Kasumi-1 (cell line): ENCODE measurements at places on chromosomes 11 and 22.

GRCh38 chr11:128755564-128755963 is 61.7 kb downstream of the FLI1 start:
- no peak for DNase-seq

DNA sequence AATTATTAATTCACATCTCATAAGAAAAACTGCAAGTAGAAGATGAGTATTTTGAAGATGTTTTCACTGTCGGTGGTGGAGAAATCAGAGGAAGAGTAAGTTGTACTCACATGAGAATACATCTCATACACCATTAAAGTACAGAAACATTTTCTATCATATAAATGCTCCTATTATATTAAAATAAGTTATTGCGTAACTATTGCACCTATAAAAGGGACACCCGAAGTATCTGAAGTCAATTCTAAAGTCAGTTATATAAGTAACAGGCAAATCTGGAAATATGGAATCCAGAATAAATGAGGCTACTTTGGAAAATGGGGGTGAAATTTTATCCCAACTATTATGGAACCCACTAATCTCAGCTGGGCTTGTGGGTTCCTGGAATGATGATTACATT is 103.3 kb downstream of the FAM76B start:
- DNase-seq = no peak

DNA sequence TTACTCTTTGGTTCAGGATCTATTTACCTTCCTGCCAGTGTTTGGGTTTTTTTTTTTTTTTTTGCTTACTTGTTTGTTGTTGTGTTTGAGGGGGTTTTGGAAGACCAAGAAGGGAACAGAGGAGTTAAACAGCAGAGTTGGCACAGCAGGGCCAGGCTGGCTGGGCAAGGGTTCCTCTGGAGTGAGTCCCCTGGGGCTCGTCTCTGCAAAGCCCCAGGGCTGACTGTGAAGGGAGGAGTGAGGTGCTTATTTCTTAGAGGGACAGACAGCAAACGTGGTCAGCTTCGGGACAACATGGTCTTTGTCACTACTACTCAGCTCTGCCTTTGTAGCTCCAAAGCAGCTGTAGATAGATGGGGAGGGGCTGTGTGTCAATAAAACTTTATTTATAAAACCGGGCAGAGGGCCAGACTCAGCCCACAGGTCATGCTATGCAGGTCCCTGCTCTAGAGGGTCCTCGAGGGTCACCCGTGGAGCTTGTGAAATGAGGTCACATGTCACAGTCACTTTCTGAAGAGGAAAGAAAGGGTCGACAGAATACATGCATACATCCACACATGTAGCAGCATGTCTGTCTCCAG is 1404.7 kb downstream of the BRD1 start:
- no peak for DNase-seq

DNA sequence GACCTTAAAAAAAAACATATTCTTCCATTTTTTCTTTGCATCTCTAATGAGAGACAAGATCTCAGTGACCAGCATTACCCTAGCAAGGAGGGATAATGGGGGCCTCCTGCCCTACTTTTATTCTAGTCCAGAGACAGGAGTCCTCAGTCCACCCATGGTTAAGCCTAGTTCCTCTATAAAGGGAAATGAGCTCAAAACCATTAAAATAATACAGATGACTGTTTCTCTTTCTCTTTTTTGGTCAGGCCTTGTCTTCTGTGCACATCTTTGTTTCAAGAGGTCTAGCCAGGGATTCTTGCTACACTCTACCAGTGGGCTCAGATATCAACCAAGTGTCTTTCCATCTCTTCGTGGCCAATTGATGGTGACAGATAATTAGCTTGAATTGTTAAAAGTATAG is 73.1 kb downstream of the MPPED2 start:
- no peak for DNase-seq

GRCh38 chr11:112579282-112579681 is 318.6 kb upstream of the PLET1 start:
- DNase-seq = no peak

- no peak for DNase-seq
These were observed 473.8 kb upstream of the API5 start for GRCh38 chr11:42837994-42838393.

GRCh38 chr11:27672836-27673464 is 27.3 kb downstream of the BDNF start:
- no peak for DNase-seq

DNA sequence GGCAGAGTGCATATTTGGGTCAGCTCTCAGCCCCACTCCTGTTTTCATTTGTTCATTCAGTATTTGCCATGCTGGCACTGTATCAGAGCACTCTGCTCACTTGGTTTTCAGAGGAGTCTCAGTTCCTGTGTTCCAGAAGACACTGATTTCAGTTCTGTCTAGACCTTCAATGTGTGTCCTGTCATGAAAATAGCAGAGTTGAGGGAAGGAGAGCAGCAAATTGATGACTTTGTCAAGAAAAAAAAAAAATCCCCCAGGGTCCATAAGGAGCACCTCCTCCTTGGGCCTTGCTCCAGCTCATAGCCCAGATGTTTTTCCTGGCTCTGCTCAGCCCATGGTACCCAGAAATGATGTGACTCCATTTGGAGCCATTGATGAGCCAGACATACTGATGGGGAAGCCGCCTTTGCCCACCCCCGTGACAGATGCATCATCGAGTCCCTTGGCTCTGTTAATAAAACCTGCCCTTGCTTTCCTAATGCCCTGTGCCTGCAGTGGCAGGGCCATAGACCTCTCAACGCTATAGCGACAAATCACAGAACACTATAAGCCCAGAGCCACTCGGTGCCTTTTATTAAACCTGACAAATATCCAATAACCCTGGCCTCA is 107.0 kb downstream of the PKNOX2 start:
- DNase-seq = no peak

- DNase-seq = peak; percentile 27
These were observed 650 bp upstream of the NUP50 start for GRCh38 chr22:45163099-45163450.

DNA sequence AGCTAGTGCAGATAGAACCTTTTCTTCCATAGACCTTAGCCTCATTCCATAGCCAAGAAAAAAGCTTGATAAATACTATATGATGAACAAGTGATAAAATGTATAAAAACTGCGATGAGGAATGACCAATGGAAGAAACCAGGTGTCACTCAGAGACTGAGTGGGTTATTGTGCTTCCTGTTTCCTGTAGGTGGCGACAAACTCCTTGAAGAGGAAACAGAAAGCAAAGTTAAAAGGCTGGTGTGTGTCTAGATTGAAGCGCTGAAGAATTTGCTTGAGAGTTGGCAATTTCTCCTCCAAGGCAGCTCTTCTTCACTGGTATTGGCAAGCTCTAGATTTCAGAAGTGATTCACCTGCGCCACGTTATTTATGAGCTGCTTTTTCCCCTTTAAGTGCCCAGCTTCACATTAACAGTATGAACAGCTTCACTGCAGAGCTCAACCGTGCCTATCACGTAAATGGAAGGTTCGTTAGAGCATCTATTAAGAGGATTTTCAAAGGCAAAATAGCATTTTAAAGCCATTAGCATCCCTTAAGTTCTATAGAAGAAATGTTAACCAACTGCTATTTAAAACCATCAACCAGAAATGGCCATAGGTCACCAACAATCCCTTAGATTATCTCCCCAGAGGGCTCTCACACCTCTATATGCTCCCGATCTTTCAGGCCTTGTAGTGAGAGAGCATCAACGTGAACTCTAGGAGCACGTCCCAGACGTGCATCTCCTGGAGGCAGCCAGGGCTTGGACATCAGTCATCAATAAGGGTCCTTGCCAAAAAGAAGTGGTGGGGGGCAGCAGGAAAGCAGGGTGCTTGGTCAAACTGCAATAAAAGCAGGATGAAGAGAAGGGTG is 179.4 kb downstream of the CADM1 start:
- peak; percentile 70 for DNase-seq

DNA sequence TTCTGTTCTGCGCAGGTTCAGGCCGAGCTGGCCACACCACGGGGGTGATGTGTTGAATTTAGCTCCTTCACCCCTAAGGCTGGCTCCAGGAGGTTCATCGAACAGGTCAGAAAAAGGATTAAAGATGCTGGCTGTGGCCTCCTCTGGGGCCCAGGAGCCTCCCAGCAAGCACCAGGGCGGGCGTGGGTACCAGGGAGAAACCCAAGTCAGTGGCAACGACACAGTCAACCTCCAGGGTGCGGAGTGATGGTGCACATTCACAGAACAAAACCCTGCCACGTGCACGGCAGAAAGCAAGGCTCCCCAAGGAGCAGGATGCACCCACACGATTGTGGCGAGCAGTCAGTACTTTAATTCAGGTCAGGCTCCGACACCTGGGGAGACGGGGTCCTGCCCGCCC is 10.8 kb downstream of the C11orf24 start:
- no peak for DNase-seq

DNA sequence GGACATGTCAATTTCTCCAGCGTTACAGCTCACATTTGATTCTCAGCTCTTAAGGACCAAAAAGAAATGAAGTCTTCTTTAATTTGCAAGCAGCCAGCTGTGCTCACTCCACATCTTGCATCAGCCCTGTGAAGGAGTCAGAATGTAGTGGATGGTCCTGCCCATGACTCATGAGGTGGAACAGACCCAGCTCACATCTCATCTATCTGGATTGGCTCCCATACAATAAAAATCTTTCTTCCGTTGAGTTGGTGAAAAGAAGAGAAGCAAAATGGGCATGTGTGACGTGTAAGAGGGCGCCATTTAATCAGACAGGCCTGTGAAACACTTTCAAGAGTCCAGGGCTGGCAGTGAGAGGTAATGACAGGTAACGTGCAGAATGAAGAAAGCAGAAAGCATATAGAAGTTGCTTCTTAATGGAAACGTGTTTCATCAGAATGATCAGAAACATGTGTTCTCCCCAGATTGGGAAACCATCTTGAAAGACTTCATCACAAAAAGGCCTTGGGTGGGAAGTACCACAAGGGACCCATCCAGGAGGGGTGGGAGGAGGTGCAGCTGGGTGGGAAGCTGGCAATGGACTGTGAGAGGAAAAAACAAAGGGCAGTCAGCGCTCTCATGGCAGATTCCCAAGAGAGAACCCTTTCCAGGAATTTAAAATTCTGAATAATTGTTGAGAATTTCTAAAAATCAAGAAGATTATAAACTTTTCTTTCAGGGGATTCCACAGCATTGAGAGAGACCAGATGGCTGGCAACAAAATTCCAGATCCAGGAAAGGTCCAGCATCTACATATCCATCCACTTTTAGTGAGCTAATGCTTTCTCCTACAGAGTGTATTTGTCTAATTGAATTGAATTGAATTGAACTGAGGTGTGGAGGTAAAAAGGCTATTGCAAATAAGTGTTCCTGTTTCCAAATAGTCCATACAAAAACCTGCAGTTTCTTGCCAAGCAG is 57.0 kb downstream of the ETS1 start:
- DNase-seq = no peak
